Activated CD8-positive, alpha-beta memory T cell treated with anti-CD3 and anti-CD28 coated beads for 4 hours (primary cell): ENCODE measurements at places on chromosomes 7 and 10.

- DNase-seq, result no peak
These were observed 180.2 kb downstream of the CELF2 start for GRCh38 chr10:11197878-11198277.

GRCh38 chr7:144738708-144739314, 97.0 kb downstream of the TPK1 start:
- DNase-seq, result no peak

DNA sequence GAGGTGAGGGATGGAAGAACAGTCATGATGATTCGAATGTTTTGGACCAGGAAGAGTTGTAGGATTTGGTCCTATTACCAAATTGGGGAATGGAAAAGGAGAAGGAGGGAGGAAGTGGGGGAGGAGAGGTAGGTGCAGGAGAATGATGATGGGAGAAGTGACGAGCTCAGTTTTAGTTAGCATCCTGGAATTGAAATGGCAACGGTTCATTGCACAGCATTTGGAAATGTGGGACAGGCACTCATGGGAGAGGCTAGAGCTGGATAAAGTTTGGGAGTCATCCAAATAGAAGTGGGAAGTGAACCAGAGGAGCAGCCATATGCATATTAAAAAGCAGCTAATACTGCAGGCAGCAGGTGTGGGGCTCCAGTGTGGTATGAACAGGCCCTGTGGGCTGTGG, 253.6 kb downstream of the SORCS3 start:
- DNase-seq, result no peak

DNA sequence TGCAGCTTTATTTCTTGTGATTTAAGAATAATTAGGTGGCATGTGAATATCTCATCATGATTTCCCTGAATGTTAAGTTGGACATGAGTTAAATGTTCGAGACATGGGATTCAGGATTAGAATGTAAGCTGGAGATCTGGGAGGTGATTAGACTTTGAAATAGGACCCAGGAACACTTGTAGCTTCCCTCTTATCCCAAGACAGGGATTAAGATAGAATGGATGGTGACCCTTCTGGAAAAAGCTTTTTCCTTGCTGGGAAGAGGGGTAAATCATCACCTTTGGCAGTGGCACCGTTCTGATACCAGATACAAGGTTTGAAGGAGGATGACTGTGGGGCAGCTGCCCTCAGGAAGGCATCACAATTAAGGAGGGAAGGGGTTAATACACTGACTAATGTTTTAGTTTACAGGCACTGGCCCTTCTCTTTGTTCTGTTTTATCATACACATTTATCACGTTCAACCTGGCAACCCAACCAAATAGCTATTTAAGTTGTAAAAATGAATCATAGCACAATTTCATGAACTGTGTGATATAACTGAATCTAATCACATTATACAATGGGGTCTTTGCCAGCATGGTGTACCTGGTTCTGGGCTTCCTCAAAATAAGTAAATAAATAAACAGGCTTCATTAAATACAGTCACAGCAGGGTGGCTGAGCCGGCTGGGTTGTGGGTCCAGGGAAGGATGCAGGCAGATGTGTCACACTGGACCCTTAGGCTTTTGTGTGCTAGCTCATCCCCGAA, 212.7 kb downstream of the LRMDA start:
- DNase-seq, result no peak

- no peak for DNase-seq
These were observed 7.2 kb downstream of the NFE2L3 start for GRCh38 chr7:26159243-26159642.

DNA sequence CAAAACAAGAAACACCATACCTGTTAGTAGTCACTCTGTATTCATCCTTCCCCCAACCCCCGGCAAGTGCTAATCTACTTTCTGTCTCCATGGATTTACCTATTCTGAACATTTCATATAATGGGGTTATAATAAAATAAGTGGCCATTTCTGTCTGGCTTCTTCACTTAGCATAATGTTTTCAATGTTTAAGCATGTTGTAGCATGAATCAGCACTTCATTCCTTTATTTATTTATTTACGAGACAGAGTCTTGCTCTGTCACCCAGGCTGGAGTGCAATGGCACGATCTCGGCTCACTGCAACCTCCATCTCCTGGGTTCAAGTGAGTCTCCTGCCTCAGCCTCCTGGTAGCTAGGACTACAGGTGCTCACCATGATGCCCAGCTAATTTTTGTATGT, 69.2 kb downstream of the HIP1 start:
- no peak for DNase-seq

DNA sequence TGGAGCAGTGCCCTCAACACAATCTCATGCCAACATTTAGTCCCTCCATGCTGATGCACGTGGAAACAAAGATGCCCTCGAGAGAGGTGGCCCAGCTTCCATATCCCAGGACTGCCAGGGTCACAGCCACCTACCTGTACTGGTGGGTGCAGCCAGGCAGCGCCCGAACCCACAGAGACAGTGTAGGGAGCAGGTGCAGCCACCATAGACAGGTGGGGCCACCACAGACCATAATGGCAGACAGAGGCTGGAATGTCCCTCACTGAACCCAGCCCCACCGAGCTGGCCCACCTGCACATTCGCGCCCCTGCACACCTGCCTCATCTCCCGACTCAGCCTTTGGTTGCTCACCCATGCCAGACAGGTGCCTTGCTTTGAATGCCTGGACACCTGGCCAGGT, 18.3 kb upstream of the CPXM2 start:
- no peak for DNase-seq

GRCh38 chr7:128233471-128233870, 7.6 kb upstream of the LEP start:
- DNase-seq, result no peak

DNA sequence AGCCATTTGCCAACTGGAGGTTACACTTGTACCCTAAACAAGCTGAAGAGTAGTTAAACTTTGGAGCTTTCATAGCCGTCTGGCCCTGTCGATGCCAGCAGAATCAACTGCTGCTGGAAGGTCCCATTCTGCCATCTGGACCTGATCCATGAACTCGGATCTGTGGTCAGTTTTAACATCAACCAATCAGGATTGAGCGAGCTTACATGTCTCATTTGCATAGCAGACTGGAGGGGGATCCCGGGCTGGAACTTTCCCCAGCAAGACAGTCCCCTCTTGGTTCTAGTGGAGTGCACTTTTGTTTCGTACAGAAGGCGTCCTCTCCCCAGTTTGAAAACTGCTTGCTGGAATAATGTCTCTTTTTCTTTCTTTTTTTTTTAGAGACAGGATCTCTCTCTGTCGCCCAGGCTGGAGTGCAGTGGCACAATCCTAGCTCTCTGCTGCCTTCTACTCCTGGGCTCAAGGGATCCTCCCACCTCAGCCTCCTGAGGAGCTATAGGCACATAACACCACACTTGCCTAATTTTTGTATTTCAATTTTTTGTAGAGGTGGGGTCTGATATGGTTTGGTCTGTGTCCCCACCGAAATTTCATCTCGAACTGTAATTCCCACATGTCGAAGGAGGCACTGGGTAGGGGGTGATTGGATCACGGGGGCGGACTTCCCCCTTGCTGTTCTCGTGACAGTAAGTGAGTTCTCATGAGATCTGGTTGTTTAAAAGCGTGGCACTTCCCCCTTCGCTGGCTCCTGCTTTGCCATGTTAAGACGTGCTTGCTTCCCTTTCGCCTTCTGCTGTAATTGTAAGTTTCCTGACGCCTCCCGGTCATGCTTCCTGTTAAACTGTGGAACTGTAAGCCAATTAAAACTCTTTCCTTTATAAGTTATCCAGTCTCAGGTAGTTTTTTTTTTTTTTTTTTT, 42.8 kb upstream of the SEPHS1 start:
- no peak for DNase-seq

GRCh38 chr7:123865517-123866117, 20.6 kb downstream of the HYAL4 start:
- DNase-seq, result no peak

GRCh38 chr10:48605786-48606529, 1.1 kb upstream of the ARHGAP22 start:
- no peak for DNase-seq

- no peak for DNase-seq
These were observed 68.0 kb upstream of the CDCA7L start for GRCh38 chr7:22013711-22014110.

DNA sequence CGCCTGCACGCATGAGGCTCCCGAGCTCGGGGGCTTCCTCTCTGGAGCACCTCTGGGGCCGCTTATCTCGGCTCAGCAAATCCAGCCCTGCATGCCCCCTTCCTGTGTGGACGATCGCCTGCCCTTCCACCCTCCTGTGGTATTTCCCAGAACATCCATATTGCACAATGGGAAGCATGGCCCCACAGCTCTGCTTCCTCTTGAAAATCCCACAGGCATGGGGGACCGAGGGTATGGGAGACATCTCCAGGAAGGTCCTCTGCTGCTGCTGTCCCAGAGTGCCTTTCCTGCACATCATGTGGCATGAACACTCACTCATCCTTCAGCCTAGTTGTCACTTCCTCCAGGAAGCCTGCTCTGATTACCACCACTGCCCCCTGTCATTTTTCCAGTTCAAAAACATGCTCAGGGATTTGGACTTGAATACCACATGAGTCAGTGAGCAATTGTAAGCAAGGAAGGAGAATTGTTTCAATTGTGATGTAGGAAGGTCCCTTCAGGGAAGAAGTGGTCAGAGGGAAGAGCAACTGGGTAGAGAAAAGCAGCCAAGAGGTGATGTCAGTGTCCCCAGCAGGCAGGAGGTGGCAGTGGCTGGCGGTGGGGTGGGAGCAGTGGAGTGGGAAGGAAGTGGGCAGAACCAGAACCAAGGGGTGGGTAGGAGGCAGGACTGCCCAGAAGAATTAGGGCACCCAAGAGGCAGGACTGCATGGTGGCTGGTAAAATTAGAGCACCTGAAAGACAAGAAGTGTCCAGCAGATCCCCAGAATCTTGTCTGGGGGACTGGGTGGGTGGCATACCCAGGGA, 67.5 kb upstream of the ZMIZ1 start:
- no peak for DNase-seq

DNA sequence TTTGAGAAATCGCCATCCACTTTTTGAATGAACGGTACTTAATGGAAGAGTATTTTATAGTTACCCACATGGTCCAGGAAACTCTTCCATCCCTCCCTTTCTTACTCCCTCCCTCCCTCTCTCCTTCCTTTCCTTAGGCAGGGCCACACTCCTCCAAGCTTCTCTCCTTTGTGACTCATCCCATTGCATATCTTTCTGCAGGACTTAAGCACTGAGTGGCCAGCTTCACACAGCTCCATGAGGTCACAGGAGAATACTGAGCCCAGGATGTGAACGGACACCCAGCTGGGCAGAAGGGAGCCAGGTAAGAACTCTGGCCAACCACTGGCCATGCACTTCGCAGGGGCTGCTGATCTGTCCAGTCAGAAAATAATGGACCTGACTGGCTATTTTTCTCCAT, 189.7 kb upstream of the ADCY1 start:
- DNase-seq, result no peak

- no peak for DNase-seq
These were observed 78.2 kb downstream of the MYL10 start for GRCh38 chr7:101550641-101551541.

GRCh38 chr10:125415006-125415633, 254.8 kb upstream of the CTBP2 start:
- DNase-seq, result no peak
